ENCODE measurements at places on chromosomes 3 and 15. TPM values are rescaled to one million over a fixed set of nuclear protein-coding genes. Genes with fewer than 3 reads are reported as not detected.

- no peak for DNase-seq
Measured at GRCh38 chr3:147361454-147362420, 44.6 kb downstream of the ZIC4 start.

Gene RFT1
- total RNA-seq, result 9.5 TPM

Gene TAGLN3
- total RNA-seq, result not detected

Gene THAP10
- total RNA-seq, result 5.1 TPM

Gene FRMD4B
- total RNA-seq, result 35.0 TPM

GRCh38 chr3:197736010-197736490 is 654 bp downstream of the RUBCN start:
- no peak for DNase-seq

Gene CCDC32
- 36.4 TPM for total RNA-seq

DNA sequence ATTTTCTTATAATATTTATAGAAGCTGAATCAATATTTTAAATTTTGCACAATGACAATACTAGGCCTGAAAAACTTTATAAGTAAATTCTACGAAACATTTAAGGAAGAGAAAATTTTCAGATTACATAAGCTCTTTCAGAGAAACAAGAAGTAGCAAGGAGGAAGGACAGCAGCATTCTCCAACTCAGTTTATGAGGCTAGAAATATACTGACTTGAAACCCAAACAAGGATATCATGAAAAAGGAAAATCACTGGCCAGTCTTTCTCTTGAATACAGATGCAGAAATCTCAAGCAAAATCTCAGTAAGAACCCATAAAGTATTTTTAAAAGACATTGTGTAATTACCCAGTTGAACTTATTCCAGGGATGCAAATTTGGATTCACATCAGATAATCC is 121.3 kb downstream of the STAC start:
- no peak for DNase-seq

DNA sequence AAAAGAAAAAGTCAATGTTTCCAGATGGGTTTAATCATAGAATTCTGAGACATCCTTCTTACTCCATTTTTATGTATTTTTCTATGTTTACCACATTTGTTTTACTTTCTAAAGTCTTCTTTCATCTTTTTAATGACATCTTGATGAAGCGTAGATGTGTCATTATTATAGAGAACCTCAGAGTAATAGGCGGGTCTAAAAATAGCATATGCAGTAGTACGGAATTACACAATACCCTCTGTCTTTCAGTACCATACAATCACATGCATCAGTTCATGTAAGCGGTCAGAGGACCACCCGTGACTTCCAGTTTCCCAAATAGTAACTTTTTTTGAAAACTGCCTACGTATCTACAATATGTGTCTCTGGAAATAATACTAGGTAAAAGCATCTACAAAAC is 224.0 kb downstream of the PLOD2 start:
- no peak for DNase-seq

Gene SCAANT1
- total RNA-seq, result not detected

DNA sequence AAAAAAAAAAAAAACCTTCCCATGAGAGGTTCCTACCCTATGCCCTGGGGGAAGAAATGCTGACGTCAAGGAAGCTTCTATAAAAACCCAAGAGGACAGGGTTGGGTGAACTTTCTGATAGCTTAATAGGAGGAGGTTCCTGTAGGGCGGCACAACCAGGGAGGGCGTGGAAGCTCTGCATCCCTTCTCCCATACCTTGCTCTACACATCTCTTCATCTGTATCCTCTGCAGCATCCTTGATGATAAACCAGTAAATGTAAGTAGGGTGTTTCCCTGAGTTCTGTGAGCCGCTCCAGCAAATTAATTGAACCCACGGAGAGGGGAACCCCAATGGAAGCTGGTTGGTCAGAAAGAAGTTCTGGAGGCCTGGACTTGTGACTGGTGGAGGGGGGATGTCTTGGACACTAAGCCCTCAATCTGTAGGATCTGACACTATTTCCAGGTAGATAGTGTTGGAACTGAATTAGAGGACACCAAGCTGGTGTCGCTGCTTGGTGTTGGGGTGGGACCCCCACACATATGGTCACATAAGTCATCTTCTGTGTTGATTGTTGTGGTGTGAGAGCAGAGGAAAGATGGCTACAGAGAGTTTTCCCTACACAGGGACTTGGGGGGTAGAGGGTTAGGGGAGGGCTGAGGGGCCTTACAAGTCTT is 91.5 kb downstream of the ST6GAL1 start:
- DNase-seq, result no peak

DNA sequence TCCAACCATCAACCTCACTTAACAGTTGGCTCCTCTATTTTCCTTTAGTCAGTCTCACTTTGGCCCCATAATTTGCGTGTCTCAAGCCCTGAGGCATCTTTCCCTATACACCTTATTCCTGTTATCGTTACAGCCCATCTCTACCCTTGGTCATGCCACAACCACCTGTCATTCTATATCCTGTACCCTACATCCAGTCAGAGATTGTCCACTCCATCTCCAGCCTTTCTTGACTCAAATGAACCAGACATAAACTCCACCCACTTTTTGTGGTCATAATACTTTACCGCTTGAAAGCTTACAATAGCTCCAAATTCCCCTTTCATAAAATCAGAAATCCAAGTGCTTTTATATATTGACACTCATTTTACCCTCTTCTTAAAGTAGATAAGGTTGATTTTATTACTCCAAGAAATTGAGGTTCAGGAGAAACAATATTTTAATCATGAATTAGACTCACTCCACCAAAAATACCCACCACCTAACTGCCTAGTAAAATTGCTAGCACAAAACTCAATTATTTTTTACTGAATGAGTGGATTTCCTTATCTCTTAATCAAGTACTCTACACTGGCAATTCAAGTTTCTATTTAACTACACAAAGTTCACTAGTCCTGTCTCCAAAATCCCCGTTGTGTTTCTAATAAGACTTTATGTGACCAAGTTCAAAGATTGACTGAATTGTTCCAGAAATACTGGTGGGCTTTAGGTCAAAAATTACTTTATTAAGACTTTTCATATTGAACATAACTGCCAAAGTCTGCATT is 9.1 kb downstream of the CCR4 start:
- DNase-seq, result no peak

DNA sequence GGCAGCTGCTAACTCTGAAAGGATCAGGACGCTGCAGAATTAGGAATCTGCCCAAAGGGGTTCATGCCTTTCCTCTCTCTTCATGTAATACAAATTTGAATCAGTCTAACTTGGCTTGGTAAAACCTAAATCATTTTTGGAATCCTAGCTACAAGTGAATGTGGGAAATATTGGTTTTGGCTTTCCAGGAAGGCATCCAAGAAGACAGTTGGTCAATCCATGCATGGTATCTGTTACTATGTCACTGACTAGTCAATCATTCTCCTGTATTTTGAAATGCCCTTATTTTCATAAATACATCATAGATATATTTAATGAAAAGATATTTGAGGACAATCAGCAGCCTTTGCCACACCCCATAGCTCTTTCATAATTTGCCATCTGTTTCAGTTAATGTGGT is 7.5 kb upstream of the PLS1 start:
- no peak for DNase-seq

DNA sequence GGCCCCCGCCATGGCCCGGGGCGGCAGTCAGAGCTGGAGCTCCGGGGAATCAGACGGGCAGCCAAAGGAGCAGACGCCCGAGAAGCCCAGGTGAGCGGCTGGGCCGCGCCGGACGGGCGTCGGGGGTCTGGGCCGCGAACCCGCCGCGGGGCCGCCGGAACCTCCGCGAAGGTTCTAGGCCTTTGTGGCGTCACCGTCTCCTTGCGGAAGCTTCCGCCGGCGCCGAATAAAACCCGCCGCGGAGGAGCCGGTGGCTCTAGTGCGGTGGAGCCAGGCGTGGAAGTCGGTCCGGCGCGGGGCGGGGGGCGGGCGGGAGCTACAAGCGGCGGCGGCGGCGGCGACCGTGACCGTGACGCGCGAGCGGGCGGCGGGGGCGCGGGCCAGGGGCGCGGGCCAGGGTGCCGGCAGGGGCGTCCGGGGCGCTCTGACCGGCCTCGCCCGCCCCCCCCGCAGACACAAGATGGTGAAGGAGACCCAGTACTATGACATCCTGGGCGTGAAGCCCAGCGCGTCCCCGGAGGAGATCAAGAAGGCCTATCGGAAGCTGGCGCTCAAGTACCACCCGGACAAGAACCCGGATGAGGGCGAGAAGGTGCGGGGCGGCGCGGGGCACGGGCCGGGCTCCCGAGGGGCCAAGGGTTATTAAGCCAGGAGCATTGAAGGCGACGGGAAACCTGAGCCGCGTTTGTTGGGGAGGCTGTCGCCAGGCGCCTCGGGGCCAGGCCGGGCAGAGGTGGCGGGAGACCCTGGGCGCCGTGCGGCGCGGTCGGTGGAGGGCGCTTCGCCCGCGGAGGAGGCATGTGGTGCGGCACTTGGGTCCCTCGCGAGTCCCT is at the start of gene DNAJA4:
TSS of gene DNAJA4 (plus strand) at position 259 of the 833 bp plus-strand sequence. CDS start at position 461, 202 bp downstream.
- DNase-seq, result peak; percentile 32
